B cell (primary cell): ENCODE measurements at places on chromosomes 2 and 18. TPM values are rescaled to one million over a fixed set of nuclear protein-coding genes. Genes with fewer than 3 reads are reported as not detected.

DNA sequence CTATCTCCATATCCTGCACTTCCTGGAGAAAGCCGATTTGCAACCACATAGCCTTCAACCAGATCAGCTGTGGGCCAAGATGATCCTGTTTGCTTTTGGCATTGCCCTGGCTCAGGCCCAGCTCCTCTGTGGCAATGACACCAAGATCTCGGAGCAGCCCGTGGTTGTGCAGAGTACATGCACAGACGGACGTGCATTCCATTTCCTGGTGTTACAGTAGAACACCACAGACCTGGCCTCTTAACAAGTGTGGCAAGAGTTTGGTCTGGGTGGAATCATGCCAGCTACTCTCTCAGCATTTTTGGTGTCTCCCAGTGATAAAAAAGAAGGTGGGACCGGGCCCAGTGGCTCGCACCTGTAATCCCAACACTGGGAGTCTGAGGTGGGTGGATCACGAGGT lies 20.0 kb downstream of the MALT1 start:
- no peak overlapping the region for H3K4me3 ChIP-seq
- no peak for DNase-seq
- peaks cover 12% of the 10 kb centered on the region for H3K4me1 ChIP-seq
- H3K27ac ChIP-seq, result no peak overlapping the region

- H3K27ac ChIP-seq, result no peak overlapping the region
- H3K27me3 ChIP-seq, result no peaks in the 10 kb centered on the region
- no peaks in the 10 kb centered on the region for H3K36me3 ChIP-seq
- no peak overlapping the region for H3K4me3 ChIP-seq
- H3K4me1 ChIP-seq, result peaks cover 15% of the 10 kb centered on the region
- no peak for DNase-seq
Measured at GRCh38 chr2:165891943-165892342, 61.6 kb downstream of the TTC21B start.

DNA sequence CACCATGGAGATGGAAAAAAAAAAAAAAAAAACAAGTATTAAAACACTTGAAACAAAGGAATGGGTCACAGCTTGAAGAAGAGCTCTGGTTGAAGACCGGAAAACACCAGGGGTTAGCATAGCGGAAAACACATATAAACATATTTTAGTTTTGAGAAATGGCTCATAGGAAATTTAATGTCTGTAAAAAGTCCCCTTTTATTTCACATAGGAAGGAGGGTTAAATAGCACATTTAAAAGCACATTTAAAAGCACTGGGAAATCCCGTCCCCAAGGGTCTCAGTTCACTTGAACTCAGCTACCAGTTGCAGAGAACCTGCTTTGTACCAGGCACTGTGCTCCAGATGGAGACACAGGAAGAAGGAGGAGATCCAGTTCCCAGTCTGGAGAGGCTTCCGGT lies 65.5 kb downstream of the KCNE4 start:
- H3K4me1 ChIP-seq, result no peaks in the 10 kb centered on the region
- no peak overlapping the region for H3K27ac ChIP-seq
- no peaks in the 10 kb centered on the region for H3K27me3 ChIP-seq

DNA sequence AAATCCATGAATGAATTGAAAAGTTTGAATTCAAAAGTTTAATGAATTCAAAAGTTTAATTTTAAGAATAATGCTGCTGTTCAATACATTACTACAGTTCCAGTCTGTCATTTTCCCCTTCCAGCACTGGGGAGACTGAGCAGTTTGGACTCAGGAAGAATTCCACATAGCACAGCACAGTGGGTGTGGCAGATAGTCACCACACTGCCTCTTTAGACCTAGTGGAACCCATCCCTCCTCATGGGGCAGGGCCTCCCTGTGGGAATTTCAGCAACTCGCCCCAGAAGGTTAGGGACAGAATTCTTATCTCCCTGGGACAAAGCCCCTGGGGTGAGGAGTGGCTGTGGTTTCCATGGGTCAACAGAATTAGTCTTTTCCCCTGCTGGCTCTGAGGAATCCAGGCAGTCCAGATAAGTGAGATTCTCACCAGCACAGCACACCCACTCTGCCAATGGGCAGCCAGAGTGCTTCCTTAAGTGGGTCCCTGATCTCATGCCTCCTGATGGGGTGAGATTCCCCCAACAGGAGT lies 442.0 kb upstream of the SYT4 start:
- no peak overlapping the region for H3K27ac ChIP-seq
- H3K27me3 ChIP-seq, result no peaks in the 10 kb centered on the region
- H3K36me3 ChIP-seq, result no peaks in the 10 kb centered on the region
- no peaks in the 10 kb centered on the region for H3K4me1 ChIP-seq
- DNase-seq, result no peak

- peak; percentile 61 for DNase-seq
- H3K36me3 ChIP-seq, result peaks cover 10% of the 10 kb centered on the region
- H3K27me3 ChIP-seq, result no peaks in the 10 kb centered on the region
- H3K4me1 ChIP-seq, result no peaks in the 10 kb centered on the region
Measured at GRCh38 chr18:76875390-76876325, 53.3 kb downstream of the ZNF236 start.

DNA sequence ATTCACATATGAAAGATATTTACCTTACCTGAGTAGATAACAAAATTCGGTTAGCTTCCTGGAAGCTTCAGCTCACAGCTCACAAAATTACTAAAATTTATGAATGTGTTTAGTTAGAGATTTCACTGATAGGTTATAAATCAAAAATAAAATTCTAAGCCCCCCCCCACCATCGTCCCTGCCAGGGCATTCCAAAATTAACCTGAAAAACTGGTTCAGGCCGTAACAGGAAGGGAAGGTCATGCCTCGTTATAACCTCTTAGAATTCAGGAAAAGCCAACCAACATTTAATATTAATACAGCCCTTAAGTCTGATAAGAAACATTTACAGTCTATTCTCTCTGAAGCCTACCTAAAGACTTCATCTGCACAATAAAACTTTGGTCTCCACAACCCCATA lies 48.9 kb downstream of the COX7A2L start:
- no peaks in the 10 kb centered on the region for H3K27me3 ChIP-seq
- no peak overlapping the region for H3K4me3 ChIP-seq
- H3K36me3 ChIP-seq, result peaks cover 48% of the 10 kb centered on the region
- no peak overlapping the region for H3K27ac ChIP-seq

GRCh38 chr2:38323623-38324022 lies 53.5 kb downstream of the ATL2 start:
- DNase-seq, result no peak
- peaks cover 4% of the 10 kb centered on the region for H3K36me3 ChIP-seq
- H3K4me3 ChIP-seq, result no peak overlapping the region
- H3K4me1 ChIP-seq, result no peaks in the 10 kb centered on the region

GRCh38 chr2:122251566-122251965 lies 496.1 kb downstream of the TSN start:
- H3K27ac ChIP-seq, result no peak overlapping the region
- no peaks in the 10 kb centered on the region for H3K27me3 ChIP-seq
- no peak for DNase-seq
- no peaks in the 10 kb centered on the region for H3K4me1 ChIP-seq
- H3K4me3 ChIP-seq, result no peak overlapping the region
- H3K36me3 ChIP-seq, result no peaks in the 10 kb centered on the region

DNA sequence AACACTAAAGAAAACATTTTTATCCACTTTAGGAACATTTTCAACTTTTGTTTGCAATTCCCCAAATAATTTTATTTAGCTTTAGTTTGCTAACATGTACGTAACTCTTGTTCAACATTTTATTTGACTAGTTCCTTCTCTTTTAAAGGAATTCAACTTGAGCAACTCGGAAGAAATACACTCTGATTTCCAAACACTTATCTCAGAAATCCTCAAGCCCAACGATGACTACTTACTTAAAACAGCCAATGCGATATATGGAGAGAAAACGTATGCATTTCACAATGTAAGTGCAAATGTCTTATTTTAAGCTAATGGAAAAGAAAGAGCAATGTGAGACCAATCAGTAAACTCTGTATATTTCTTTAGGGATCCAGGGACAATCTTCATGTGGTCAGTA lies 10.1 kb downstream of the SERPINB10 start:
- H3K4me3 ChIP-seq, result no peak overlapping the region
- no peak for DNase-seq
- no peaks in the 10 kb centered on the region for H3K27me3 ChIP-seq

- no peaks in the 10 kb centered on the region for H3K27me3 ChIP-seq
- no peaks in the 10 kb centered on the region for H3K4me1 ChIP-seq
- DNase-seq, result no peak
- no peaks in the 10 kb centered on the region for H3K36me3 ChIP-seq
Measured at GRCh38 chr2:18001671-18002070, 123.2 kb downstream of the KCNS3 start.

GRCh38 chr2:74856004-74856578 lies 22.2 kb downstream of the HK2 start:
- H3K4me3 ChIP-seq, result no peak overlapping the region
- DNase-seq, result no peak
- H3K27ac ChIP-seq, result no peak overlapping the region
- no peaks in the 10 kb centered on the region for H3K27me3 ChIP-seq

- H3K27ac ChIP-seq, result no peak overlapping the region
- H3K36me3 ChIP-seq, result no peaks in the 10 kb centered on the region
- H3K4me1 ChIP-seq, result peaks cover 8% of the 10 kb centered on the region
- DNase-seq, result no peak
Measured at GRCh38 chr18:46199515-46200147, 95.4 kb downstream of the HAUS1 start.

SIX3 gene
- not detected in 2 replicates for total RNA-seq

REEP1 gene
- not detected in 2 replicates for total RNA-seq

CFAP65 gene
- total RNA-seq, result not detected in 2 replicates

DOK6 gene
- not detected in 2 replicates for total RNA-seq
